Skin of body (tissue), 3 donors: ENCODE measurements at places on chromosomes 7 and 10. TPM values are rescaled to one million over a fixed set of nuclear protein-coding genes. Genes with fewer than 3 reads are reported as not detected.

DNA sequence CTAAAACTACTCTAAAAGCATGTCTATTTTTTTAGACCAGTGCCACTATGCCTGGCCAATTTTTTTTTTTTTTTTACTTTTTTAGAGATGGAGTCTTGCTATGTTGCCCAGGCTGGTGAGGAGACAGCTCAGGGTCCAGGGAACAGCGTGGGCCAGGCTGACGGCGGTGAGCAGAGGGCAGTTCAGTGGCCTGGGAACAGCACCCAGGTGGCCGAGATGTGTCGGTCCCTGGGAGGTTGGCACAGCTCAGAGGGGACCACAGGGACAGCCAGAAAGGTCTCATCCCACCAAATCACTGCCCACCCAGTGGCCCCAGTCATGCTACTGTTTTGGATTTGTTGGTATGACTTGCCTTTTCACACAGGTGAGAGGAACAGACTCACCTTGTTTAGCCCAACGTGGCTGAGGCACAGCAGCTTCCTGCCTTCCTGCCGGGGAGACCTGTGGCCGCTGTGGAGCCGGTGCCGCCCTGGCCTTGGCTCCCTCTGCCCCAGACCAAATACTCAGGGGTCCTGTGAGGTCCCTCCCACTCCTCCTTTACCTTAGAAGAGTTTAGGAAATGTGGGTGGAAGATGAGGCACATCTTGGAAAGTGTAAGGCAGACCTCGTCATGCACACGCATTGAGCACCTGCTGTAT lies 109.6 kb downstream of the PTPRE start:
- DNase-seq, result no peak

DNA sequence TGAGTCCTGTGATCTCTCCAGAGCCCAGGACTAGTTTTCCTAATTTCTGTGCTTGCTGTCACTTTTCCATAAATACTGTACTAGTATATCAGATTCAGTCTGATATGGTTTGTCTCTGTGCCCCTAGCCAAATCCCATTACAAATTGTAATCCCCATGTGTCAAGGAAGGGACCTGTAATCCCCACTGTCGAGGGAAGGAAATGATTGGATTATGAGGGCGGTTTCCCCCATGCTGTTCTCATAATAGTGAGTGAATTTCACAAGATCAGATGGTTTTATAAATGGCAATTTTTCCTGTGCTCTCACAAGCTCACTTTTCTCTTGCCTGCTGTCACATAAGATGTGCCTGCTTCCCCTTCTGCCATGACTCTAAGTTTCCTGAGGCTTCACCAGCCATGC lies 54.8 kb upstream of the IFRD1 start:
- DNase-seq, result no peak

Gene SH2D4B
- 0.20 TPM for total RNA-seq

DNA sequence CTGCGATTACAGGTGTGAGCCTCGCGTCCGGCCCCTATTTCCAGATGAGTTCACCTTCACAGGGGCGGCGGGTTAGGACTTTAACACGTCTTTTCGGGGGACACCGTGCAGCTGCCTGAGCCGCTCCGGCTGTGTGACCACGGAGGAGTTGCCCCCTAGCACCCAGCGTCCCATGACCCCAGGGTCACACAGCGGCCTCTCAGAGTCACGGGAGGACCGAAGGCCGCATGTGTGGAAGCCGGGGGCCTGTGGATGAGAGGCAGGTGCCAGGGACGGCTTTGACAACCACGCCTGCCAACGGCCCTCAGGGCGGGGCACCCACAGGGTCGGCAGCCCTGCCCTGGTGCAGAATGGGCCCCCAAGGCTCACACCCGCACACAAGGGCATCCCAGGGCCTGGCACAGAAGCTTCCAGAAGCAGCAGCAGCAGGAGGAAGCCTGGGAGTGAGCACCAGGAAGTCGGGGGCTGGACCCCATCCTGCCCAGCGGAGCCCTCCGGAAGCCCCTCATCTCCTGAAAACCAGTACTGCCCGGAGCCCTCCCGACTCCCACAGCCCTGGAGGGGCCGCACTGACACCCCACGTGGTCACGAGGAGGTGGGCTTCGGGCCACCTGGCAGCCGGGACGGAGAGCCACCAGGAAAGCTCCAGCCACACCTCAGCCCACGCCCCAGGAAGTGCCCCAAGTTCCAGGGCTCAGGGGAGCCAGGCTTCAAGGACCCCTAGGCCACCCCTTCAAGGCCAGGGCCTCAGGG lies 32.7 kb downstream of the ADAP1 start:
- DNase-seq, result no peak

Gene CTAGE4
- 9.1 TPM for total RNA-seq

Gene PARD3
- 72.5 TPM for total RNA-seq
